ENCODE measurements at places on chromosomes 11 and 22. TPM values are rescaled to one million over a fixed set of nuclear protein-coding genes. Genes with fewer than 3 reads are reported as not detected.

C11orf86 gene
- not detected for polyA plus RNA-seq

OR52N4 gene
- 0.19 TPM for polyA plus RNA-seq

TRIM49 gene
- not detected for polyA plus RNA-seq

GRCh38 chr22:23823331-23823791, 15.4 kb downstream of the DERL3 start:
- DNase-seq = no peak

GRCh38 chr11:69131644-69132300, 24.0 kb upstream of the SMIM38 start:
- peak; percentile 83 for DNase-seq

DNA sequence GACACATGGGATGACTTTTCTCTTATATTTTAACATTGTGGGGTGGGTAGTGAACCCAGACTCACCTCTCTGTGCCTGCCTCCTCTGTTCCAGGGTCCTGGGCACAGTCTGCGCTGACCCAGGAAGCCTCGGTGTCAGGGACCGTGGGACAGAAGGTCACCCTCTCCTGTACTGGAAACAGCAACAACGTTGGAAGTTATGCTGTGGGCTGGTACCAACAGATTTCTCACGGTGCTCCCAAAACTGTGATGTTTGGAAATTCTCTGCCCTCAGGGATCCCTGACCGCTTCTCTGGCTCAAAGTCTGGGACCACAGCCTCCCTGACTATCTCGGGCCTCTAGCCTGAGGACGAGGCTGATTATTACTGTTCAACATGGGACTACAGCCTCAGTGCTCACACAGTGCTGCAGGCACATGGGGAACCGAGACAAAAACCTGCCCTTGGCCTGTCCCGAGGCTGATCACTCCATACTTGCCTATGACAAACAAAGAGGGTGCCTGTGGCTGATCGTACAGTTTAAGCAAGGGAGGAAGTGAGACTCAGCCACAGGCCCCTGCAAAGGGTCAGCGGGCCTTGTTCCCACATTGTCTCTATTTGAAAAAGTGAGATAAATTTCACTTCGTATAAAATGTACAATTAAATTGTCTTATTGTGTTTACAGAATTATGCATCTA, 43.7 kb upstream of the TOP3B start:
- no peak for DNase-seq

DNA sequence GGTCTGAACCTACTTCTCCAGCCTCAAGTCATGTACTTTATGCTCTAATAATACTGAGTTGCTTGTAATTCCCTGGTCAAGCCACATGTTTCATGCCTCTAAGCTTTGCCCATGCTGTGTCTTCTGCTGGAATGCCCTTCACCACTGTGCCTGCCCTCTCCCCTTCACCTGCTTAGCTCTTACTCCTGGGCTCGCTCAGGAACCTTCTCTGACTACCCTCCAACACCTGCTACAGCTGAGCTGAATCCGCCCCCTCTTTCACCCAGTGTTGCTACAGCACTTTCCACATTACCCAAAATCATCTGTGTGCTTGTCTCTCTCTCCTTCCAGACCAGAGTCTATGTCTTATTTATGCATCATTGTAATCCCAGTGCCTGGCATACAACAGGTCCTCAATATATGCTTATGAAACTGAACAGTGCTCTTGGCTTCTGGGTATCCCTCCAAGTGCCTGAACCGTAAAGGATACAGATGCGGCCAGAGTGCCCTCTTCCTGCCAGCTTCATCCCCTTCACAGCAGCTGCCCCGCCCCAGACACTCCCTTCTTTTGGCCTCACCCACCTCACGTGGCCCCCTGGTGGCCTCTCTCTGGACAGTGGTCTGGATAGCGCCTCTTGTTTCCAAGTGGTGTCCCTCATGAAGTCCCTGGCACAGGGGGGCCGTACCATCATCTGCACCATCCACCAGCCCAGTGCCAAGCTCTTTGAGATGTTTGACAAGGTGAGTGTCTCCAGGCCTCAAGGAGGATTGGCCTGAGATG, 7.1 kb downstream of the ABCG4 start:
- DNase-seq = no peak

DNA sequence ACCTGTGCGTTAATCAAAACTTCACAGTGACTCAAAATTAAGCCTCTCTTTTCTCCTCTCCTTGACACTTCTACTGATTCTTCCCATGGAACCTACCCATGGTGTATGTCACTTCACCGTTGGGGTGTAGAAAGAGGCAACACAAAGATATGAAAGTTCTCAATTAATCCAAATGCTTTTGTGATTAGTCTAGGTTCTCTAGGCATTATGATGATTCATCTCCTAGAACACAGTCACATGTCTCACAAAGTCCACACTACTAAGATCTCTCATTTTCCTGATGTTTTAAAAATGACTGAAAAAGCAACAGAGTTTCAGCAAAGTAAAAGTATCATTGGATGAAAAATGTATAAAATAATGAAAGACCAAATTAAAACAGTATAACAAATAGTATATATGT, 13.7 kb upstream of the SCGB2A2 start:
- DNase-seq = no peak

All from right lung (tissue), 10 donors.